ENCODE measurements at places on chromosomes 1 and 21.
A peak's percentile ranks its signal among the peaks of the same experiment; 100 is the strongest.

DNA sequence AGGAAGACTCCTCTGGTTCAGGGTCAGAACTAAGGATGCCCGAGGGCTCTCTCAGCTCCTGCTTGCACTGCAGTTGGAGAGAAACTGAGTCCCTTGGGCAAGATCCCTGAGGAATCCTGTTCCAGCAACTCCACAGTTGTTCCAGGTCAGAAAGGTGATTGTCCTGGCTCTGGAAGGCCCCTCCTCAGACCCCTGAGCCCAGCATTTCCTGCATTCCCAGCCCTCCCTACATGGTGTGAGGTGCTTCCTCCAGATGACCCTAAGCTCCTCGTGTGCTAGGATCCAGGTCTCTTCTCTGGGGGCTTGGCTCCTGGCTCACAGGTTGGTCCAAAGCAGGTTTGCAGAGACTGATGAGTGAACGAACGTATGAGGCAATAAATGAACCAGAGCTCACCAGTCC, 11.5 kb downstream of the LDLRAD1 start:
- DNase-seq = no peak

- DNase-seq = no peak
Observed at GRCh38 chr1:198935306-198935921, 296.6 kb downstream of the PTPRC start.

GRCh38 chr1:6267686-6268322, 6.9 kb upstream of the GPR153 start:
- no peak for DNase-seq

DNA sequence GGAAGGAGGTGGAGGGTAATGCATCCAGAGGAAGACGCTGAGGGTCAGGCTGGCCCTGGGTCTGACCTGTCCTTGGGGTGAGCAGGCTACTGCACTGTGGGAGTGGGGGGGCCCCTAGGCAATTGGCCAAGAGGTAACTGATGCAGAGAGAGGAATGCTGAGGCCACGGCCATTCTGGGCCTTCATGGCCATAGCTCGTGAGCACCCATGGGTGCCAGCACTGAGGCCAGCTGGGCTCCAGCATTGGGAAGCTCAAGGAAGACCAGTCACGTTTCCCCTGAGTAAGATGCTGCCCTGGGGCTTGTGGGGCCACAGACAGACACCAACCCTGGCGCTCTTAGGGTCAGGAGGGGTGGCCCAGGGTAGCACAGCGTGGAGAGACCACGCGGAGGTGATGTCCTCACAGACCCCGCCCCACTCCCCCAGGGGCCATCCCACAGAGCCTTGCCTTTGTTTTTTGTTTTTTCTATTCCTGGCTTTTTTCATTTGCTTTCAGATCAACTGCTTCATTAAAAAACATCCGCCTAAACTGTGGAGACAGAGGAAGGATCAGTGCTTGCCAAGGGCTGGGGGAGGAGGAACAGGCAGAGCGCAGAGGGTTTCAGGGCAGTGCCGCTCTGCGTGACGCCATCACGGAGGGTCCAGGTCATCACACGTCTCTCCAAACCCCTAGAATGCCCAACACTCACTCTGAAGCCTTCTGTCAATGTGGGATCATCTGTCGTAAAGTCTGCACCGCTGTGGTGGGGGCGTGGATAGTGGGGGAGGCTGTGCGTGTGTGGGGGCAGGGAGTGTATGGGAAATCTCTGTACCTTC, 61.1 kb downstream of the SIK1 start:
- DNase-seq = no peak

DNA sequence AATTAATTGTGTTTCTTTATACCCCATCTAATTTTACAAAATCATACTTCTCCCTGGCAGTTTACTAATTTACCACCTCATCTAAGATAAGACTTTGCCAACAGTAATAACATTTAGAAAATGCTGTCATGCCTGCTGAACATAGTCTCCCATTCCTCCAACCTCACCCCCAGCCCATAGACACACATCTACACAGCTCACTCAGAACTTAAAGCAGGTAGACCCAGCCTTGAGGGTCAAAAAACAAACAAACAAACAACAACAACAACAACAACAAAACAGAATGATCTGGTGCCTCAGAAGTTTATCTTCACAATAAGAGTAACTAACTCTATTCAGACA, 94.0 kb downstream of the ZC3H11B start:
- DNase-seq = no peak

DNA sequence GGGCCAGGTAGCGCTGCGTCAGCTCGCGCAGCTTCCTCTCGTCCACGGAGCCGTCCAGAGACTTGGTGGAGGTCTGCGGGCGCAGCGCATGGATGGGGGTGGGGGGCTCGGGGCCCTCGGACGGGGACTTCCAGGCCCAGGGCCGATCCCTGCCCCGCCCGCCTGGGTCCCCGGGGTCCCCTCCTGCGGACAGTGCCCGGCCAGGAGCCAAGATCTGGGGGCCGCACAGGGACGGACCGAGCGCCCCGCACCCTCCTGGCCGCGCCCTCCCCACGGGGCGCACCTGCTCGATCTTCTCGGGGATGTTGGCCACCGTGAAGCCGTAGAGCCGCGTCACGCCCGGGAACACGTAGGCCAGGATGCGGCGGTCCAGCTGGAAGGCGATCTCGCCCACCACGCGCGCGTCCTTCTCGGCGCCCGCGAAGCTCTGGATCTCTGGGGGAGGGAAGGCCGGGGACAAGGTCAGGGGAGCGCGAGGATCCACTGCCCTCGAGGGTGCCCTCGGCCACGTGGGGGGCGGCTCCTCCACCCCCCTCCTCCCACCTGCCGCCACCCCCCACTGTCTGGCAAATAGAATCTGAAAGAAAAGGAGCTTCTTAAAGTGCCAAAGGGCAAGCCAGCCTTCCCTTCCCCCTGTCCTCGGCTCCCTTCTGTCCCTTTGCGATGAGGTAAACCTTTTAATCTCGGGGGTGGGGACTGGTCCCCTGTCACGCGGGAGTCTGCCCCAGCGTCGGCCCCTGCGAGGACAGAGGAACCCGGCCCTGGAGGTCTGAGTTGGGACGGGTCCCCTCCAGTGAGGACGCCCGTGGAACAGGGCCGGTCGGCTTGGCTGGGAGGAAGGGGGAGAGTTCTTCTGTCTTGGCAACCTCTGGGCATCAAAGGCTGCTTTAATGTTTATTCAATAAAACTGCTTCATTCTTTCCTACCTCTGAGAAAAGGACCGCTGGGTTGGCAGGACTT, 6.5 kb upstream of the FTCD start:
- DNase-seq = no peak

- no peak for DNase-seq
Observed at GRCh38 chr1:61439234-61439633, 285.7 kb downstream of the TM2D1 start.

GRCh38 chr21:31880816-31881215, 8.0 kb downstream of the HUNK start:
- no peak for DNase-seq

GRCh38 chr1:183105449-183105848, 80.6 kb upstream of the LAMC2 start:
- DNase-seq = no peak

- no peak for DNase-seq
Observed at GRCh38 chr1:231155808-231156207, 6.0 kb upstream of the TRIM67 start.

- DNase-seq = peak; percentile 33
Observed at GRCh38 chr1:178725466-178726086, 532 bp downstream of the RALGPS2 start.

GRCh38 chr21:14734191-14734590, 188.1 kb upstream of the SAMSN1 start:
- DNase-seq = no peak

DNA sequence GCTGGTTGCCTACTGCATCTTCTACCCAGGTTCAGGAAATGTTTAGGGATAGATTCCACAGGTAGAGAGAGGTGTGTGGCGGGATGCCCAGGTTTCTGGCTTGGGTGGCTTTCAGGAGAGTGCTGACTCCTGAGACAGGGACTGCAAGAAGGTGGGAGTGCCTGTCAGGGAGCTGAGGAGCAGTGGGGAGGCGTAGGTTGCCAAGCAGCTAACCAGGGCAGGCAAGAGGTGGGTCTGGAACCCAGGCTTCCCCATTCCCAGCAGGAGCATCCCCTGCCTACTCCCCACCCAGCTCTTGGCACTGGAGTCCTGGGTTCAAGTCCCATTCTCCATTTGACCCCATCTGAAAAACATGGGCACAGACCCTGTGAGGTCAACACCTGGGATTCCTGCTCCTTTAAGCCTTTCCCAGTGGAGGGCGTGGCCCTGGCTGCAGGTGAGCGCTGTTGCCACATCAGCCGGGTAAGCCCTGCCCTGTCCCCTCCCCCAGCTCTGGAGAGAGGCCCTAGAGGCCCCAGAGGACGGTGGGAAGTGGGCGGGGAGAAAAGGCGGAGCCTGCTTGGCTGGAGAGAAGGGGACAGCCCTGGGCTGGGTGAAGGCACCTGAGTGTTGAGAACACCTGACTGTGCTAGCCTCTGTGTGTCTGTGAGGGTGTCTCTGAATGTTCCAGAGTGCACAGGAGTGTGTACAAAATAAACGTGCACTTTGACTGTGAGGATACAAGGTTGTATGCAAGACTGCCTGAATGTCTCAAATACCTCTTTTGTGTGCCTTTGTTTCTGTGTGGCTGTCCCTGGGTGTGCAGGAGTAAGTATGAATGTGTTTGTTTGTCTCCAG, 14.0 kb upstream of the SYNC start:
- no peak for DNase-seq

DNA sequence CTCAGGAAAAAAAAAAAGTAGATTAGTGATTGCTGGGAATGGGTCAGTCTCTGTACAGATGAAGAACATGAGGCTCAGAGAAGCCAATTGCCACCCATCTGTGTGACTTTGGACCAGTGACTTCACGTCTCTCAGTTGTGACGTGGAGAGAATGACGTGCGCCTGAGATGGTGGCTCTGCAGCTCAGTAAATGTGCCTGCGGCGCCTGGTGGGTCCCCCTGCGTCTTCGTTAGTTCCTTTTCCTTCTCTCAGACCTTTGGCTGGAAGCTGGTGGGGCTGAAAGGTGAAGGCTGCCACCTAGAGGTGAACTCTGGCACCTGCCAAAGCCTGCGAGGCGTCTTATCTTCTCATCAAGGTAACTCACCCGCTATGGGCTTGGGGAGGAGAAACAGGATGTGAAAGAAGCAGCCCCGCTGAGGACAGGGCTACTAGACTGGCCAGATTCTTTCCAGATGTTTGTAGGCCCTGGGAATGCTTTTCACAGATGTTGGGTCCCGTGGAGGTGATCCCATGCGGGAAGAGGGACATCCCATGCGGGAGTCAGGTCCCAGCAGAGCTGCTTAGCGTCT, 8.7 kb upstream of the E2F2 start:
- DNase-seq = peak; percentile 65

Measured in activated naive CD4-positive, alpha-beta T cell (primary cell).